ENCODE measurements at places on chromosomes 13 and 19.

GRCh38 chr19:30390356-30390988, 18.3 kb downstream of the ZNF536 start:
- no peak for DNase-seq

DNA sequence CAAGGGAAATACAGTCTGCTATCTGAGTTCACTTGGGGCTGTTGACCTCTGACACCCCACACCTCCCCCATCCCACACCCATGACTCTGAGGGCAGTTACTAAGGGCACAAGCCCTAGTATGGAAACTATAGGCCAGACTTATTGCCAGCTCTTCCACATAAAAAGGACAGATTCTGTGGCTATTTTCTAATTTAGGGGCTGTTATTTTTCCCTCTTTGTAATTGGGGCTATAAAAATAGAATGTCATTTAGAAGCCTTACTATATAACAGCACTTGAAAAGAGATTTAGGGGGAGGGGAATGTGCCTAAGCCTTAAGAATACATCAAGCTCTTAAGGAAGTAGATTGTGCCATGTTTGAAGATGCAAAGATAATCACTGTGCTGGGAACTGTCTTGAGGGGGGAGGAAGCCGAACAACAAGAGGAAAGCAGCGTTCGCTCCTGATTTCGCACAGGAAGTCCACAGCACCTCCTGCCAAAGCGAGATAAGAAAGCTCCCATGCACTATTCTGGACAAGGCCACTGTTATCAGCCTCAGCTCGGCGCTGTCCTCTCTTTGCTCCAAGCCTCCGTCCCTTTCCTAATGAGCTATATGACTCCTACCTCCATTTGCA, 86.6 kb downstream of the FLT1 start:
- DNase-seq: no peak

DNA sequence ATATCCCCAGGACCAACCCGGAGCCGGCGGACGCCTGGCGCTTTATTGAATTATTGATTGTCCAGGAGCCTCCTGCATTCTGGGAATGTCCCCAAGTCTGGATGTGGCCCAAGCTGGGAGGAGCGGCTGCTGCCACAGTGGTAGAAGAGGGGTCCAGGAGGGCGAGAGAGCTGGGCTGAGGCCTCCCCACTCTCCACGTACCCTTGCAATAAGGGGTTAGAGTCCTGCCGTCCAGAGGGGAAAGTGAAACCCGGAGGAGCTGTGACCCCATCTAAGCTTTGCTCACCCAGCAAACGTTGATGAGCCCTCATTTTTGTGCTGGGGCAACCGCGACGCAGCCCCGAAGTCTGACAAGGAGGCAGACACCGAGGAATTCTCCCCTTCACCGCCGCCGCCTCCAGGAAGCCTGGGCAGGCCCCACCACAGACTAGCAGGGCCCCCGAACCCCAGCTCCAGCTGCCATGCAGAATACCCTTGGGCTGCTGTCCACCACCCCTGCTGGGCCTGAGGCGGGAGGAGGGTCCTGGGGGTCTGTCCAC, 1.4 kb upstream of the C2CD4C start:
- no peak for DNase-seq

- no peak for DNase-seq
Observed at GRCh38 chr13:71869274-71869673, 2.3 kb upstream of the DACH1 start.

DNA sequence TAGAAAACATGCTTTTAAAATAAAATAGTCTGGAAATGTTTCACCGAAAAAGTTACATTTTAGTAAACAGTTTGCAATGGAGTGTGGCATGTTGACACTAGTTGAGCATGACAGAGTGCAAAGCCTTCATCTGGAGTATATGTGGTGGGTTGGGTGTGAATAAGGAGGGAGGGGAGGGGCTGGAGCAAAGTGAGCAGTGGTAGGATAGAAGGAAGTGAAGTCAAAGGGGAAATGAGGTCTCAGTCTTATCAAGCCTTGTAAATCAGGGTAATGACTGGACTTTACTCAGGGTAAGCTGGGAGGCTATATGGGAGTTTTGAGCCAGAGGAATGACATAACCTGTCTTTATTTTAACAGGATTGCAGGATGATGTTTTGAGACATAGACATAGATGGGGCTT, 222.8 kb downstream of the PCDH20 start:
- no peak for DNase-seq

All from fibroblast of skin of back (primary cell).